CD4-positive, alpha-beta T cell treated with Interleukin-17A for 4 hours (primary cell): ENCODE measurements at places on chromosomes 6 and 20.

- DNase-seq = no peak
Measured at GRCh38 chr6:80477591-80477990, 371.1 kb downstream of the BCKDHB start.

GRCh38 chr20:9198460-9198859 lies 129.6 kb downstream of the PLCB4 start:
- DNase-seq = no peak

DNA sequence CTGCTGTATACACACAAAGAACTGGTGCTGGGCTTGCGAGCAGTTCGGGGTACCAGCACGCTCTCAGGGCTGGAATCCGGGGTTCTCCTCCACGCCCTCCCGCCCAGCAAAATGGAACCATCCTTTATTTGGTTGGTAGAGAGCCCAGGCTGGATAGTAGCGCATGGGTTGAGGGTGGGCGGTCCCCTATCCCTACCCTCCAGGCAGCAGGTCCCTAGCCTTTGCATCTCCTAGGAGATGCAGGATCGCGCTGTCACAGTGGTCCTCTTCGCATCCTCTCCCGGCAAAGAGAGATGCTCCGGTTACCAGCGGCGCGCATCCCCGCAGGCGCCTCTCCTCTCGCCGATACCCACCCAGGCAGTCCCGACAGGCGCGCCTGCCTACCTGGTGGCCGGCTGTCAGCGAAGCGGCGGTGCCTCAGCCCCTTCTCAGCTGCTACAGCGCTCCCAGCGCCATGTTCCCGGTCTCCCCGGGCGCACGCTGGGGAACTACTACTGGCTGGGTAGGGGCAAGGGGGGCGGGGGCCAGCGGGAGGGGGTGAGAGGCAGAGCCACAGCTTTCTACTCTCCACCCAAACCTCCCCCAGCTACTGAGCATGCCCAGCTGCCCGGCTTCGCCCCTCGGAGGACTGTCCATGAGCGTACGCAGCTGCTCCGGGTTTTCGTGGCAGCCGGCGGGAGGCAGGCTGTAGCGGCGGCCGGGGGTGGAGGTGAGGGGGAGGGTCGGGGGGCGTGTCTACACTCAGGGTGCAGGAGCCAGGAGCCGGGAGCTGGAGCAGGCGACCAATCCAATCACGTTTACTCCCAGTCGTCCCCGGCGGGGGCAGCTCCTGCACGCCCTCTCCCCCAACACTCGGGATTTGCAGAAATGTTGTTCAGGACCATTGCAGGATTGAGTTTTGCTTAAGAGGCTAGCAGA lies at the start of gene PAK5:
Gene PAK5 (minus strand): TSS at position 699 of the 918 bp plus-strand sequence. CDS start 194,748 bp downstream, outside the sequence.
- DNase-seq = no peak

DNA sequence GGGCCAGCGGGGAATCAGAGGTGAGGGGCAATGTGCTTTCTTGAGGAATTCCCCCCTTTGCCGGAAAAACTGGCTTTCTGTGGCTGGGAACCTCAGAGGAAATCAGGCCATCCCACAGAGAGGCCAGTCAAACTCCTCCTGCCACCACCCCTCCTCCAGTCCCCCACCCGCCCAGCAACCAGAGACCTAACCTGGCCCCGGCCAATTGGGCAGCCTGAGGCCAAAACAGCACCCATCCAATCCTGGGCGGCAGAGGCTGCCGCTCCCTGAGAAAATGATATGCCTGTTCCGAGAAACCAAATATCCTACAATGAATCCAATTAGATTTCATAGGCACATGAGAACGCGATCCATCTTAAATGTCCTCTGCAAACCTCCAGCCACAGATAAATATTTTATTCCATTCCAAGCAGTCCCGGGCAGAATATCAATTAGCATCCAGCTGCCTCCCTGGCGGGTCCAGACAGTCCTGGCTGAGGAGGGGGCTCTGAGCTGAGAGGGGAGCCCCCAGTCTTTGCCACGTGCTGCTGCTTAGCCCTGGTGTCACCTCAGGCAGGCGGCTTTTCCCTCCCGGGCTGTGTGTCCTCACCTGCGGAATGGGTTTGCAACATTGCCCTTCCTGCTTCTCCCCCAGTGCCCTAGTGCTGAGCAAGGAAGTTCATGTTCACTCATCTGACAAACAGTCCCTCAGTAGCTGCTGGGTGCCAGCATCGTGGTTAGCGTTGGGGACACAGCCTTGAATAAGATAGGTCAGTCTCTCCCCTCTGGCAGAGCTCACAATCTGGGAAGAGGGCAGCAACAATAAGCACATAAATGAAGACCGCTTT lies 95.0 kb downstream of the DLGAP4 start:
- DNase-seq = no peak

GRCh38 chr6:169246445-169246844 lies 7.2 kb downstream of the THBS2 start:
- DNase-seq = no peak
